Stimulated activated CD4-positive, alpha-beta T cell treated with anti-CD3 and anti-CD28 coated beads, Interleukin-1b, Interleukin-23, amount 100 ng/mL, for 1 hour (primary cell): ENCODE measurements at places on chromosomes 4 and X.

- no peak for DNase-seq
These were observed 15.6 kb downstream of the ALPK1 start for GRCh38 chr4:112312610-112313239.

GRCh38 chr4:180635281-180635680, 1607.9 kb upstream of the TENM3 start:
- no peak for DNase-seq

GRCh38 chr4:169152899-169153298, 117.9 kb downstream of the SH3RF1 start:
- no peak for DNase-seq

GRCh38 chrX:45952030-45952429, 593.2 kb downstream of the ZNF674 start:
- DNase-seq = no peak
